ENCODE measurements at places on chromosomes 16 and 17.

DNA sequence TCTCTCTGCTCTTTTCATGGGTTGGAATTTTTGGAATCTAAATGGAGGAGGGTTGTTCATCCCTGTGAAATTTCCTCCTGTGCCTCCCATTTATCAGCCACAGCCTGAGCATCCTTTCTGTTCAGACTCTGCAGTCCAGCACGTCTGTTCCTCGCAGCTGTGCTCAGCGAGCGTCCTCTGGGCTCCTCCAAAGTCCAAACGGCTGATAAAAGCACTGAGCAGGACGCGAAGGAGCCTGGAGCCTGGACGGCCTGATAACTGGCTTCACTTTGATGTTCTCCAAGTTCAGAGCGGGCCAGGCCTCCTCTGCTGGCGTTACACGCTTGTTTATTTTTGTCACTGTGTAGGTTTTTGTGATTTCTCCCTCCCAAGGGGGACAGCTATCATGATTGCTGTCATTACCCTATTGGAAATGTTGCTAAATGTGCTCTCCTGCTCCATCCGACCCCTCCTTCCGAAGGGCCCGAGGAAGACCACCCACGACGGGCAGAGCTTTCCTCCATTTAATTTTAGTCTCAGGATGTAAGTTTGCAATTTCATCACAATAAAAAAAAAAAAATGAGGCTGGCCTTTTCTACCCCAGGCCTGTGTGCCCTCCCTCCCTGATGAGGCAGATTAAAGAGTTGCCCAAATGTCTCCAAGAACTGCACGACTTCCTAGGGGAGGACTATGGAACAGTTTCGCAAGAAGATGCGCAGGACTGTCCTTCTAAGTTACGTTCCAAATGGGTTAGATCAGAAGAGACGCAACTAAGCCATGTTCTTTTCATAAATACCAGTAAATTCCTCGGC lies 290.5 kb upstream of the FOXF1 start:
- peak; percentile 41 for DNase-seq

GRCh38 chr17:40366861-40367518 lies 2.5 kb upstream of the GJD3 start:
- no peak for DNase-seq

GRCh38 chr17:31722251-31723056 lies 136.6 kb downstream of the COPRS start:
- no peak for DNase-seq

DNA sequence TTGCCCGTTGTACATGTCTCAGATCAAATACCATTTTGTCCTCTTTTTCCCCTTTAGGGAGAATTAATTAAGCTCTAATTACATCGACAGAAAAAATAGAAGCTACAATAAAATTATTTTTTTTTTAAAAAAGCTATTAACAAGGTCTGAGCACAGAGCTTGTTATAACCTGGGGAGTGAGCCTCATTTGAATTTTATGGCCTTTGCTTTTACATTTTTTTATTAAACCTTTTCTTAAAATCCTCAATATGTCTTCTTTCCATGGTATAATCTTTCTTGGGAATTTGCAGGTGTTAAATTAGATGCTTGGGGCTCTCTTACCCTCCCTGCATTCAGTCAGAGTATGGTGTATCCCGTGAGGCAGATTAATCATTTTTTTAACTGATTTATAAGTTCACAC lies 212.5 kb upstream of the XYLT1 start:
- no peak for DNase-seq

- DNase-seq, result peak; percentile 46
Measured at GRCh38 chr16:74073456-74073855, 223.2 kb upstream of the PSMD7 start.

DNA sequence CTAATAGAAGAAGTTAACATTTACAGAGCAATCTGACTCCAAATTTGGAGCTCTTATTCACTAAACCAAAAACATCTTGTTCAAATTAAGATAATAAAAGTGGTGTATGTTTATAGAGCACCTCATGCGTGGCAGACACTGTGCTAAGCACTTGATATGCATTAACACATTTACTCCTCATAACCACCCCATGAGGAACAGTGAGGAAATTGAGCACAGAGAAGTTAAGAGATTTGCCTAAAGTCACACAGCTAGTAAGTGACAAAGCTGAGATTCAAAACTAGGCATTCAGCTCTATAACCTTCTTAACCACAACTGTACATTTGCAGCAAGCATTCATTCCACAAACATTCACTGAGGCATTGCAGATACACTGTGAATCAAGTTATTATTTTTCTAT lies 94.0 kb downstream of the VAT1L start:
- DNase-seq, result no peak

- DNase-seq, result no peak
Measured at GRCh38 chr16:89966756-89967155, 18.2 kb downstream of the DEF8 start.

DNA sequence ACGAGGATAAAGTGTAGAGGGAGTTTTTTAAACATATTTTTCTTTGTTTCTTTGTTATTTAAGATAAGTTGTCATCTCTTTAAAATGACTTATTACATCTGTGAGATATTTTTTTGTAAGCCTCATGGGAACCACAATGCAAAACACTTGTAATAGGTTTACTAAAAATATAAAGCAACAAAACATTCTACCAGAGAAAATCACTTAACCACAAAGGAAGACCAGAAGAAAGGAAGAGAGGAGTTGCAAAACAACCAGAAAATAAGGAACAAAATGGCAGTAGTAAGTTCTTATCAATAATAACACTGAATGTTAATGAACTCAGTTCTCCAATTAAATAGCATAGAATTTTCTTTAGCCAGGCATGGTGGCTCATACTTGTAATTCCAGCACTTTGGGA lies 22.9 kb downstream of the DHRS7B start:
- no peak for DNase-seq

- no peak for DNase-seq
Measured at GRCh38 chr16:52095471-52095870, 451.5 kb downstream of the TOX3 start.

- no peak for DNase-seq
Measured at GRCh38 chr17:49676276-49676868, 1.5 kb downstream of the SPOP start.

- DNase-seq, result no peak
Measured at GRCh38 chr16:3234543-3234856, 458 bp downstream of the ZNF200 start.

GRCh38 chr17:51537996-51538550 lies 277.7 kb downstream of the UTP18 start:
- DNase-seq, result no peak

GRCh38 chr16:8798535-8799157 lies 1.0 kb downstream of the PMM2 start:
- no peak for DNase-seq

GRCh38 chr17:51914577-51914976 lies 243.9 kb downstream of the CA10 start:
- DNase-seq, result no peak

- DNase-seq, result no peak
Measured at GRCh38 chr16:73014768-73015167, 33.2 kb downstream of the ZFHX3 start.

GRCh38 chr17:41003926-41004325 lies 4.2 kb upstream of the KRTAP3-2 start:
- DNase-seq, result no peak

- DNase-seq, result no peak
Measured at GRCh38 chr16:19304750-19305149, 19.2 kb downstream of the CLEC19A start.

DNA sequence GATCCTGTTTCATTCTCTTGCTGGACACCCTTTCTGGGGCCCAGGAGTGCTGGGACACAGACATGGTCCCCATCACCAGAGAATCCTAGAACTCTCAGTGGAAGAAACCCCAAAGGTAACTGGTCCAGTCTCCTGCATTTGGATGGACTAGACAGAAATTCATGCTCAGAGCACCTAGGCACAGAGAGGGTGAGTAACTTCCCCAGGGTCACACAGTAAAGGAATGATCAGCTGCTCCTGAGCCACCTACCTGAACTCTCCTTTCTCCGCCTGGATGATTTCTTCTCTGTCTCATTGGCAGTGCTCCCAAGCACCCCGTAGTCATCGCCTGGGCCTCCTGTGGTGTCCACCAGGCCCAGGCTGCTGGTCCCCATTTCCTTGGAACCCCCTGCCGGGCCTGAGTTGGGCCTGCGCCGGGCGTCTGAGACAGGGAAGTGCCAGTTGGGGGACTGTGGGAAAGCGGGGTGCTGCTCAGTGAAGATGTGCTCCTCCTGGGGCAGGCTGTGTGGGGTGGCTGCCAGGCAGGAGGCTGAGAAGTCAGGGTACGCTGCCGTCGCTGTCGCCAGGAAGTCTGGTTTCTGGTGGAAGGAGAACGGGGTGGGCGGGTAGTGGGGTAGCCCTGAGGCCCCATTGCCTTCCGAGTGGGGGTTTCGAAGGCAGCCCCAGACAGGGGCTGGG lies 767 bp downstream of the MEOX1 start:
- DNase-seq, result no peak

Data from AG09319 (cell line).